ENCODE measurements at places on chromosomes 5 and 9. TPM values are rescaled to one million over a fixed set of nuclear protein-coding genes. Genes with fewer than 3 reads are reported as not detected.

GRCh38 chr5:168920019-168920810 is 341.0 kb upstream of the PANK3 start:
- H3K4me1 ChIP-seq, result no peaks in the 10 kb centered on the region
- H3K27ac ChIP-seq, result no peak overlapping the region
- no peaks in the 10 kb centered on the region for H3K36me3 ChIP-seq
- no peak for DNase-seq
- H3K27me3 ChIP-seq, result no peaks in the 10 kb centered on the region
- no peak overlapping the region for H3K4me3 ChIP-seq

DNA sequence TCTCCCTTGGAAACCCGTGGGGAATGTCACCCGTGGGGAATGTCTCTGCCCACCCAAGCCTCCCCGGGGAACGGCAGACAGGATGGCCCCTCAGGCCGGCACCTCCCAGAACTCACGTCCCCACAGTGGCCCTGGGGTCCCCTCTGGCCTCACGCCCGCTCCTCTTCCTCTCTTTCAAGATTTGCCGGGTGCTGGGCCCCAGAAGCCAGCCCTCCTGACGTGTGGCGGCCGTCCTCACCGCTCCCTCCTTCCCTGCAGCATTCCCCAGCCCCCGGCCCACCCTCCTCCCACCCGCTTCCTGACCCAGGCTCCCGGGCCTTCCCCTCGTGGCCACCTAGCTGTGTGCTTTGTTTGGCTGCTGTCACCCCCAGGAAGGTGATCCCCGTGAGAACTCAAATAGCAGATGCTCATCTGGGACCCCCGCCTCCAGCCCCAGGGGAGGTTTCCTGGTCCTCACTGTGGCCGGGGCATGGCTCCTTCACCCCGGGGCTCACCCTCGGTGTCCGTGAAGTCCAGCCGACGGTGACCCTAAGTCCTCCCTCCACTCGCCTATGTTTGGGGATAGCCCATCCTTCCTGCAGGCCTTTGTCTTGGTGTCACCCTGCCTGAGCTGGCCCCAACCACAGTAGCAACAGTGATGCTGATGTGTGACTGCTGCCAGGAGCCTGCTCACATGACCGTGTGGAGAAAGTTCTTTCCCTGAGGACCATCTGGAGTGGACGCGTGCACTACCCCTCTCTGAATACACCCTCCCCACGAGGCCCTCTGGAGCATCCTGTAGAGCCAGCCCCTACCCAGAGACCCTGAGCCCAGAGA is 163.3 kb upstream of the IER5L start:
- DNase-seq, result no peak
- H3K36me3 ChIP-seq, result no peaks in the 10 kb centered on the region
- H3K27me3 ChIP-seq, result no peaks in the 10 kb centered on the region
- no peak overlapping the region for H3K27ac ChIP-seq

DNA sequence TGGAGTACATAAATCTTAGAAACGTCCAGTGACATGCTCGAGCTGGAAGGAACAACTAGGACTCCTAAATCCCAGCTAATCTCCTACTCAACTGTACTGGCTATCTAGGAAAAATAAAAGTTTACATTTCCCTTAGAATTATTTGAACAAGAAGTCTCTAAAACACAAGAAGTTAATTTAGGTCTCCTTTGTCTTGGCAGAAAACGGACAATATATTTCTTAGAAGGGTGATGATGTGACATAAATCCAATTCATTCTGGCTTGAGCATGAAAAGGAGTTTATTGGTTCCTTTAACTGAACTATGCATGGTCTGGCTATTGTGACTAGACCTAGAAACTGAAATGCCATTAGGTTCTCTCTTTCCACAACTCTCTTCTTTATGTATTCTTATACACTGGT is 1242.2 kb upstream of the DMAC1 start:
- H3K27me3 ChIP-seq, result no peaks in the 10 kb centered on the region
- no peaks in the 10 kb centered on the region for H3K36me3 ChIP-seq
- no peaks in the 10 kb centered on the region for H3K4me1 ChIP-seq
- no peak for DNase-seq
- H3K27ac ChIP-seq, result no peak overlapping the region

- no peaks in the 10 kb centered on the region for H3K27me3 ChIP-seq
- no peaks in the 10 kb centered on the region for H3K4me1 ChIP-seq
- H3K27ac ChIP-seq, result no peak overlapping the region
- no peak overlapping the region for H3K4me3 ChIP-seq
- no peak for DNase-seq
- no peaks in the 10 kb centered on the region for H3K36me3 ChIP-seq
Measured at GRCh38 chr9:115847216-115847615, 306.4 kb upstream of the PAPPA start.

DNA sequence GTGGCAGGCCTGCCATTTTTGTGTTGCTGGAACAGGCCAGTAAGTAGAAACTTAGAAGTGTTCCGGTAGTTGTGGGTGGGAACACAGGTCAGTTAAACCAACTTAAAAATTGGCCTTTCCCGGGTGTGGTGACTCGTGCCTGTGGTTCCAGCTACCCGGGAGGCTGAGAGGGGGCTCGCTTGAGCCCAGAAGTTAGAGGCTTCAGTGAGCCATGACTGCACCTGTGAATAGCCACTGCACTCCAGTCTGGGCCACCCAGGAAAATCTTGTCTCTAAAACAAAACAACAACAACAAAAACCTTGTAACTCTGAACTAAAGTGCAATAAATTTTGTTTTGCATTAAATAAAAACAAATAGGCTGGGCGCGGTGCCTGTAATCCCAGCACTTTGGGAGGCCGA is 1.4 kb upstream of the NHP2 start:
- no peak for DNase-seq
- no peaks in the 10 kb centered on the region for H3K27me3 ChIP-seq
- H3K27ac ChIP-seq, result no peak overlapping the region
- H3K36me3 ChIP-seq, result peaks cover 6% of the 10 kb centered on the region

GRCh38 chr9:77735494-77735893 is 87.4 kb upstream of the GNA14 start:
- peak overlapping the region; percentile 75 for H3K27ac ChIP-seq
- no peaks in the 10 kb centered on the region for H3K36me3 ChIP-seq
- peak; percentile 96 for DNase-seq

GRCh38 chr5:116738239-116738614 is 163.6 kb upstream of the SEMA6A start:
- H3K27ac ChIP-seq, result no peak overlapping the region
- H3K27me3 ChIP-seq, result no peaks in the 10 kb centered on the region
- no peak overlapping the region for H3K4me3 ChIP-seq
- no peaks in the 10 kb centered on the region for H3K4me1 ChIP-seq
- H3K36me3 ChIP-seq, result no peaks in the 10 kb centered on the region
- DNase-seq, result no peak

DNA sequence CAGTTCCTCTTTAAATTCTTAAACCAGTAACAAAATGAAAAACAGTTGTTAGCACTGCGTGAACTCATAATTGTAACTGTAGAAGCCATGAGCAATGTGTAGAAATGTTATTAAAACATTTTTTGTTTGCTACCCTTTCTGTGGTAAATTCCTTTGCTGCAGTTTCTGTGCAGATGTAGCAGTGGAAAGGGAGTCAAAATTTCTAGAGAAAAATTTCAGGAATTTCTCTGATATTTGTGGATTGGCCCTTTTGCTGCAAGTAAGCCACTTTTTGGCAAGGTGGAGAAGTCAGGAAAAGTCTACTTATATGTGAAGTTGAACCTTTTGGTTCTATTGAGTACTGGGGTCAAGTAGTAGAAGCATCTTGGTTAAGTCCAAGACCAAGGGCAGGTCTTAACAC is 10.1 kb downstream of the FBXL7 start:
- no peak for DNase-seq
- no peak overlapping the region for H3K4me3 ChIP-seq
- no peaks in the 10 kb centered on the region for H3K36me3 ChIP-seq

DNA sequence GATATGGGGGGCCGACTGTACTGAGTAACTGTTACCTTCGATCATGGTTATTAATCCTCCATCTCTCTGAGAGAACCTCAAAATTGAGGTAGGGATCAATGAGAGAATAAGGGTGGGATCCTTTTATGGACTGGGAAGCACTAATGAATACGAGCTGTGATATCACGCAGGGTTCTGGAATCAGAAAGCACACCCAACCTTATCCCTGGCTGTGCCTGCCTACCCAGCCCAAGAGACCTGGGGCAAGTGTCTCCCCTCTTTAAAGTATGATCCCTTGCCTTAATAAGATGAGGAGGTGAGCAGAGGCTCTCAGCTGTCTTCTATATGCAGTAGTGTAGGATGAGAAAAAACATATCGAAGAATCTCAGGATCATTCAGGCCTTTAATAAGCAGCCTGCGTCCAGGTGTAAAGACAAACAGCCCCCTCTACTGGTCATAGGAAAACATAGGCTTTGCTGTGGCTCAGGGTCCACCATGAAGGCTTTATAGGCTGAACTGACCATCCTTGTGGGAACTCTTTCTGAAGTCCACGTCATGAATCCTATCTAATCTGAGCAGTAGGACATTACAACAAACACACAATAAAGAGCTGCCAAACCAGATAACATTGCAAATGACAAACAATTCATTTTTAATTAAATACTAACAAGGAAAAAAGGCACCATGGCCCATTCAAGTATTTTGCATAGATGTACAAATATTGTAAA is 16.8 kb downstream of the NIPAL4 start:
- no peak overlapping the region for H3K27ac ChIP-seq
- H3K4me3 ChIP-seq, result no peak overlapping the region
- DNase-seq, result peak; percentile 67
- no peaks in the 10 kb centered on the region for H3K36me3 ChIP-seq
- H3K4me1 ChIP-seq, result peaks cover 6% of the 10 kb centered on the region

DNA sequence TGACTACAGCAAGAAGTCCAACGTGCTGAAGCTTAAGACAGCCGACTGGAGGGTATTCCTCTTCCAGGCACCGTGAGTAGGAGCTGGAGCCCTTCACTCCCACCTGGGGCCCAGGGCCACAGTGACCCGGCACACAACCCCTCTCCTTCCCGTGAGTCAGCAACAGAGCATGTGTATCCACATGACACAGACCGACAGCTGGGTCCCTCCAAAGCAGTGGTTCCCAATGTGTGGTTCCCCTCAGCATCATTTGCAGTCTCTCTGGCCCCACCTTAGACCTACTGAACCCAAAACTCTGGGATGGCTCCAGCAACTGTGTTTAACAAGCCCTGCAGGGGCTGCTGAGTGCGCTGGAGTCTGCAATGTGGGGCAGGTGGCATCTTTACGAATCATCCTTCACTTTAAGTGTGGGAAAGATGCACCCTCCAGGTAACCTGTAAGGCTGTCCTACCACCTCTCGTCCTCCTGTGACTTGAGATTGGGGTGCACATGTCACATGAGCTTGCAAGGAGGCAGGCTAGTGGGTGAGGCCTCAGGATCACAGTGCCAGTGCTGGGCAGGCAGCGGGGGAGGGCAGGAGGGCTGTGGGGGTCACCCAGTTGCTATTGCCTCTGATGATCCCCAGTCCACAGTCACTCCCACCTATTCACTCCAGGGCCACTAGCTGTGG is 42.2 kb downstream of the PSD2 start:
- no peaks in the 10 kb centered on the region for H3K36me3 ChIP-seq
- H3K27ac ChIP-seq, result no peak overlapping the region
- DNase-seq, result no peak
- H3K4me1 ChIP-seq, result no peaks in the 10 kb centered on the region
- peaks cover 8% of the 10 kb centered on the region for H3K27me3 ChIP-seq

DNA sequence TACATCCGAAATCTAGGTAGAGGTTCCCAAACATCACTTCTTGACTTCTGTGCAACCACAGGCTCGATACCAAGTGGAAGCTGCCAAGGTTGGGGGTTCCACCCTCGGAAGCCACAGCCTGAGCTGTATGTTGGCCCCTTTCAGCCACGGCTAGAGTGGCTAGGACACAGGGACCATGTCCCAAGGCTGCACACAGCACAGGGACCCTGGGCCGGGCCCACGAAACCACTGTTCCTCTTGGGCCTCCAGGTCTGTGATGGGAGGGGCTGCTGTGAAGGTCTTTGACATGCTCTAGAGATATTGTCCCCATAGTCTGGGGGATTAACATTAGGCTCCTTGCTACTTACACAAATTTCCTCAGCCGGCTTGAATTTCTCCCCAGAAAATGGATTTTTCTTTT is 460.6 kb downstream of the ISL1 start:
- H3K36me3 ChIP-seq, result no peaks in the 10 kb centered on the region
- no peak for DNase-seq
- H3K27me3 ChIP-seq, result no peaks in the 10 kb centered on the region
- H3K4me1 ChIP-seq, result no peaks in the 10 kb centered on the region
- H3K4me3 ChIP-seq, result no peak overlapping the region
- no peak overlapping the region for H3K27ac ChIP-seq

GRCh38 chr9:70007831-70008230 is 35.8 kb upstream of the MAMDC2 start:
- H3K36me3 ChIP-seq, result no peaks in the 10 kb centered on the region
- no peaks in the 10 kb centered on the region for H3K4me1 ChIP-seq
- DNase-seq, result no peak
- no peak overlapping the region for H3K27ac ChIP-seq

GRCh38 chr5:180521101-180521500 is 26.9 kb downstream of the CNOT6 start:
- H3K4me3 ChIP-seq, result no peak overlapping the region
- no peaks in the 10 kb centered on the region for H3K27me3 ChIP-seq
- no peaks in the 10 kb centered on the region for H3K36me3 ChIP-seq
- H3K27ac ChIP-seq, result no peak overlapping the region
- no peaks in the 10 kb centered on the region for H3K4me1 ChIP-seq

DNA sequence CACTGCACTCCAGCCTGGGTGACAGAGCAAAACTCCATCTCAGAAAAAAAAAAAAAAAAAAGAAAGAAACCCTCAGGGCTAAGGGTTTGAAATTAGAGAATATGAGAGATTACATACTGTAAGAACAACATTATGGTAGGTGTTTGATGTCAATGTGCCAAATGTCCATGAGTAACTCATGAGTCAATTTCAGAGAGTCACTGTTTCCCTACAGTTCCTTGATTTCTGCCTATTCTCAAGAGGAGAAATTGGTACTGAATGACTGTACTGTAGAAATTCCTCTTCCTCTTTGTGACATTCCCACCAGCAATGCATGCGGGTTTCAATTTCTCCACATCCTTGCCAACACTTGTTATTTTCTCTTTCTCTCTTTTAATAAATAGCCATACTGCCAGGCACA is 35.2 kb downstream of the MARVELD2 start:
- H3K4me1 ChIP-seq, result no peaks in the 10 kb centered on the region
- H3K27ac ChIP-seq, result no peak overlapping the region
- no peaks in the 10 kb centered on the region for H3K36me3 ChIP-seq
- peak; percentile 60 for DNase-seq

GRCh38 chr9:117682955-117683710 is 21.1 kb upstream of the TLR4 start:
- no peaks in the 10 kb centered on the region for H3K27me3 ChIP-seq
- no peak overlapping the region for H3K4me3 ChIP-seq
- H3K27ac ChIP-seq, result no peak overlapping the region
- no peaks in the 10 kb centered on the region for H3K36me3 ChIP-seq
- peaks cover 32% of the 10 kb centered on the region for H3K4me1 ChIP-seq
- DNase-seq, result peak; percentile 48

- no peak overlapping the region for H3K27ac ChIP-seq
- H3K4me1 ChIP-seq, result no peaks in the 10 kb centered on the region
- H3K36me3 ChIP-seq, result no peaks in the 10 kb centered on the region
Measured at GRCh38 chr5:18792145-18792544, 1157.9 kb downstream of the TAF11L14 start.

NKD2 gene
- not detected for total RNA-seq

CNTRL gene
- 22.0 TPM for total RNA-seq

HAVCR1 gene
- total RNA-seq, result not detected

TCF7 gene
- 2.5 TPM for total RNA-seq
